ENCODE measurements at places on chromosomes 1 and 21. TPM values are rescaled to one million over a fixed set of nuclear protein-coding genes. Genes with fewer than 3 reads are reported as not detected.
A peak's percentile ranks its signal among the peaks of the same experiment; 100 is the strongest.

The PLA2G2F gene
- not detected for total RNA-seq

- DNase-seq, result peak; percentile 62
Observed at GRCh38 chr1:110477041-110477440, 26.1 kb downstream of the PROK1 start.

DNA sequence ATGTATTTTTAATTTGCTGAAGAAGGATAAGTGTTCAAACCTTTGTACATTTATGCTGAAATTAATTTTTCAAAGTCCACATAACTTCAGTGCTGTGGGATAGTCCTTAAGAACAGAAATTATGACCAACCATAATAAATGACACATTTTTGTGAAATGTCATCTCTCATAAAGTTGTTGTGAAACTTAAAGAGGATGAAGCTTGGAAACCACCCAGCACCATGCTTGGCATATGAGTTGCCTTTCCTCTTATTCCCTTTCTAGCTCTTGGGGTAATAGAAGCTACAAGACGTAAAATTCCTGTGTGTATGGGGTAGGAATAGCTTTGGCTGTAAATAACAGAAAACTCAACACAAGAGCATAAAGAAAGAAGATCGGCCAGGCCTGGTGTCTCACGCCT is 18.9 kb upstream of the USP24 start:
- DNase-seq, result no peak

DNA sequence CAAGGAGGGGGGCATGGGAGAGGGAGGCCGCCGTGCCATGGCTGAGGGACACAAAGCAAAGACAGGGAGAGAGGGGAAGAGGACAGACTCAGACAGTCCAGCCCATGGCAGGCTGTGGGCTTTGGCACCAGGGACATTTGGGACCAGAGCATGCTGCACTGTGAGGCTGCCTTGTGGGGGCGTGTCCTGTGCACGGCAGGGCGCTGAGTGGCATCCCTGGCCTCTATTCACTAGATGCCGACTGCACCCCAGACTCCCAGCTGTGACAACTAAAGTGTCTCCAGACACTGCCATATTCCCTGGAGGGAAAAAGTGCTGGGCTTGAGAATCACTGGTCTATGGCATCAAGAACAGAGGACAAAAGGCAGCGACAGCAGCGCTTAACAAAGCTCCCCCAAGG is 18.6 kb upstream of the PRDM15 start:
- DNase-seq, result no peak

DNA sequence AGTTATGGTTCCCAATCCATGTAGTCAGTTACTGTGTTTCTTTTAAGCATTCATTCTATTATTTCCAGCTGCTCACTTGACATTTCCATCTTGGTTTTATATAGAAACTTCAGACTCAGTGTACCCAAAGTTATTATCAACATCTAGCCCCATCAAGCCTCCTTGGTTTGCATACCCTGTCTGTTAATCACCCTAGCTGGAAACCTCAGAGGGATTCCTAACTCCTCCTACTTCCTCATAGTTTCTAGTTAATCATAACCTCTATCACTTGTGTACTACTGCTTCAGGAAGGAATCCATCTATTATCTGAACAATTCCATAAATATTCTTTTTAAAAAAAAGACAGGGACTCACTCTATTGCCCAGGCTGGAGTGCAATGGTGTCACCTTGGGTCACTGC is 293.3 kb downstream of the SDCCAG8 start:
- DNase-seq, result no peak

DNA sequence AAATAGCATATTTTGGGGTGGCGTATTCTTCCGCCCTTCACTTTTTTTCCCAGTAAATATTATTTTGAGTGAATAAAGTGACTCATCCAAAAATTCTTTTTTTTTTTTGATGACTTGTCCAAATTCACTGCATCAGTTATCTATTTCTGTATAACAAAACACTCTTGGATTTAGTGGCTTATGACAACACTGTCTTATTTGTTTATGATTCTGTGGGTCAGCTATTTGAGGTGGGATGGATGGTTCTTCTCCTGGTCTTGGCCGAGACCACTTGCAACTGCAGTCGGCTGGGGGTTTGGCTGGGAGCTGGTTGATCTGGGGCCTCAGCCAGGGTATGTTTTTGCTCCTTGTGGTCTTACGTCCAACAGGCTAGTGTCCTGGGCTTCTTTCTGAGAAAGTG is 39.9 kb upstream of the SRSF10 start:
- DNase-seq, result no peak

GRCh38 chr21:45386728-45387371 is 18.1 kb upstream of the COL18A1 start:
- DNase-seq, result peak; percentile 57

GRCh38 chr1:27664291-27664690 is 7.7 kb downstream of the IFI6 start:
- no peak for DNase-seq

- DNase-seq, result no peak
Observed at GRCh38 chr21:34076835-34077234, 3.5 kb downstream of the MRPS6 start.

GRCh38 chr1:147771226-147772125 is 11.1 kb upstream of the GJA5 start:
- DNase-seq, result no peak

The KAZN gene
- 2.9 TPM for total RNA-seq

GRCh38 chr1:3211582-3212375 is 142.8 kb downstream of the PRDM16 start:
- DNase-seq, result no peak

GRCh38 chr1:46041551-46041950 is 90.9 kb downstream of the PIK3R3 start:
- DNase-seq, result no peak

- DNase-seq, result no peak
Observed at GRCh38 chr1:168480997-168481396, 62.8 kb downstream of the XCL2 start.

The KRTAP11-1 gene
- not detected for total RNA-seq

DNA sequence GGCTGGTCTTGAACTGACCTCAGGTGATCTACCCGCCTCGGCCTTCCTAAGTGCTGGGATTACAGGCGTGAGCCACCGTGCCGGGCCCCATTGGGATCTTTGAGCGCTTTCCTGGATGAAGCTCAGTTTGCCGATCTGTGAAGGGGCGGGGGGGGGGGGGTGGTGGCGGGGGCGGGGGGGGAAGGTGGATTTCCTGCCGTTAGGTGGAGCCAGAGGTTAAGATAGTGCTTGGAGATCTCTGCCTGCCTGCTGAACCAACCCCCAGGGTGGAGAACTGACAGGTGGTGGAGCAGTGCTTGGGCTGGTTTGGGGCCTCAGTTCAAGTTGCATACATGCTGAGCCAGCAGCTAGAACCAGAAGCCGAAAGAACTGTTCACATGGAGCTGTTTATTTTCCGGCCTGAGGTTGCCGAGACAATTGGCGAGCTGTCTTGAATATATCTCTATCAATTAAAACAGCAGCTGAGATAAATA is 1.7 kb downstream of the TMCC2 start:
- DNase-seq, result peak; percentile 14

- DNase-seq, result no peak
Observed at GRCh38 chr1:157047062-157047410, 1.5 kb upstream of the ARHGEF11 start.

The SYNJ1 gene
- 18.3 TPM for total RNA-seq

GRCh38 chr1:6347641-6348487 is 45.7 kb downstream of the ACOT7 start:
- DNase-seq, result peak; percentile 49

The LAMC2 gene
- total RNA-seq, result 4.0 TPM

The CR1L gene
- not detected for total RNA-seq

GRCh38 chr1:47507144-47507543 is 69.3 kb downstream of the FOXD2 start:
- no peak for DNase-seq
